ENCODE measurements at places on chromosomes 12 and 14.

DNA sequence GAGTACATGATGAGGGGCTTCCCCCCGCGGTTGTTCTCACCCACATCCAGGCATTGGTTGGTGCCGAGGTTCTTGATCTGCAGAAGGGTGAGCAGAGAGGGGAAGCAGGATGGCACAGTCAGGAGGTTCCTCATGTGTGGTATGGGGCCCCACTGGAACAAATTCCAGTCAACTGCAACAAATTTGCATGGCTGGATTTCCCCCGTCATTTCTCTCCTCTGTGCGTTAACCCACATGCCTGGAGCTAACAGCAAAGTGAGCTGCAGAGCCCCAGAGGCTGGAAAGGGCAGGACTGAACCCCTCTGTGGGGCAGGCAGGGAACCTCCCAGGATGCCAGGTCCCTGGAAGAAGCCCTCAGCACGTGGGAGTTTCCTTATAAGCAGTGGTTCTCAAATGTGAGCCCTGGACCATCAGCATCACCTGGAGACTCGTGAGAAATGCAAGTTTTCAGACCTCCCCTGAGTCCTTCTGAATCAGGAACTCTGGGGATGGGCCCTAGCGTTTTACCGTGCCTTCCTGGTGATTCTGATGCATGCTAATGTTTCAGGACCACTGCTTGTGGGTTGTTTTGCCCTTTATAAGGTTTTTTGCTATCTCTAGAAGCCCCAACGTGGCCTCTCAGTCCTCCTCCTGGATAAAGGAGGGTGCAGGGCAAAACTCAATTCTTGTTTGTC lies 11.0 kb upstream of the CELA1 start:
- no peak for DNase-seq

- DNase-seq, result no peak
These were observed 507.4 kb upstream of the TBX3 start for GRCh38 chr12:115191342-115191741.

DNA sequence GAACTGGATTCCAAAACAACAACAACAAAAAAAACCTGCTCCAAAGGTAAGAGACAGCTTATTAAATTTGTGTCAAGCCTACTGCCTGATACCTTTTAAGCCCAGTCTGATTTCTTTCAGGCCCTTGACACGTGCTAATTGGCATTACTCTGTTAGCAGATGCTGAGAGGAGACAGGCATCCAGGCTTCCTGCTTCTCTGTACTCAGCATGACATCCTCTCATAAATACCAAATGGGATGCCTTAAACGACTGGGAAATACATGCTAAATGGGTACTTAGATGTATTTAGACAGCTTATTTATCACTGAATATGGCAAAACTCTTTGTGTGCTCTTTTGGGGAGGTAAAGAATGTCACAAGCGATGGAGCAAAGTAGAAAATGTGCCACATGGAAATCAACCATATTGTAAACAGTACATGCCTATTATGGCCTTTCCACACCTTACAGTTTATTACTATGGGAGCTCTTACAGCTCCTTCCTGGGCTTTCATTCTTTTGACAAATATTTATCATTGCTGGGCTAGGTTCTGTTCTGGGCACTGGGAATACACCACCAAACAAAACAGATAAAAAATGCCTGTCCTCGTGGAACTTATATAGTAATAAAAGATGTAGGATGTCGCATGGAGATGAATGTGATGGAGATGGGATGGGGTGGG lies 11.5 kb upstream of the PCED1B start:
- no peak for DNase-seq

GRCh38 chr12:132517013-132517739 lies 27.2 kb downstream of the FBRSL1 start:
- DNase-seq, result no peak

DNA sequence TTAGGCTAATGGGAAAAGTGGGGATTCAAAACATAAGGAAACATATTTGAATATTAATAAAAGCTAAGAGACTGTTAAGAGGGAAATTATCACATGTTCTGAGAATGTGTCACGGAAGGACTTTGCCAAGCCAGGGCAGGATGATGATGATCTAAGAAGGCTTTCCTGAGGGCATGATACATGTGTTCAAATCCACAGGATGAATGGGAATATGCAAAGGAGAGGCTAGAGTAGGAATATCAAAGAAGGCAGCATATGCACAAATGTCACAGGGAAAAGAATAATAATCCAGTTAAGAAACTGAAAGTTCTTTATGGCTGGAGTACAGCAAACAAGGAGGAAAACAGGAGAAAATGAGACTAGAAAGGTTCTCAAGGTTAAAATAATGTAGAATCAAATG lies 107.0 kb downstream of the PTPRO start:
- no peak for DNase-seq

GRCh38 chr12:39173726-39174125 lies 268.3 kb upstream of the CPNE8 start:
- DNase-seq, result no peak

DNA sequence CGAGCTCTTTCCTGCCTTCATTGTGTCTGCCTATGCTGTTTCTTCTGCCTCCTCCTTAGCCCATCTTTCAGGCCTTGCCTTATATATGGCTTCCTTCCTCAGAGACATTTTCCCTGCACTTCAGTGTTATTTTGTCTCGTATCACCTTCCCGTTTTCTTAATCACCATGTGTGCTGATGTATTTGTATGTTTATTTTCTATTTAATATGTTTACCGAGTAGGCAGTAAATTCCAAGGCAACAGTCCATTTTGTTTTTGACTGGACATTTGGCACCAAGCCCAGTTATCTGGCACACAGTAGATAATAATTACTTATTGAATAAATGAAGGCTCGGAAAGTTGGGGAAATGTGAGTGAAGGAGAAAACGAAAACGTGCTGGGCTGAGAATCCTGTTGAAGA lies 4.6 kb upstream of the POU6F1 start:
- DNase-seq, result no peak

- DNase-seq, result no peak
These were observed 20.8 kb upstream of the AMHR2 start for GRCh38 chr12:53402871-53403270.

DNA sequence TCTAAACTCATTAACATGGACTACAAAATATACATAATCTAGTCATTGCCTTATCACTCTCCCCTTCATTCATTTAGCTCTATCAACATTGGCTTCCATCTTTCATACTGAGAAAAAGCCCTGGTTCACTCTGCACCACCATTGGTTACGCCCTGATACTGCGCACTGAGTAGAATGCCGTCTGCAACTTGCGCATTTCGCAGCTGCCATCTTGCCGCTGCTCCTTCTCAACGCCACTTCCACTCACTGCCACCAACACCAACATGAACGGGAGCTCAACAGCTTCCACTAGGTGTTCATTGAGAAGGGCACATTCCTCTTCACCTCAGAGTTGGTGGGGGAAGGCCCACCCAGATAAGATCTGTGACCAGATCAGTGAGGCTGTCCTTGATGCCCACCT lies 71.3 kb downstream of the EEA1 start:
- DNase-seq, result no peak

DNA sequence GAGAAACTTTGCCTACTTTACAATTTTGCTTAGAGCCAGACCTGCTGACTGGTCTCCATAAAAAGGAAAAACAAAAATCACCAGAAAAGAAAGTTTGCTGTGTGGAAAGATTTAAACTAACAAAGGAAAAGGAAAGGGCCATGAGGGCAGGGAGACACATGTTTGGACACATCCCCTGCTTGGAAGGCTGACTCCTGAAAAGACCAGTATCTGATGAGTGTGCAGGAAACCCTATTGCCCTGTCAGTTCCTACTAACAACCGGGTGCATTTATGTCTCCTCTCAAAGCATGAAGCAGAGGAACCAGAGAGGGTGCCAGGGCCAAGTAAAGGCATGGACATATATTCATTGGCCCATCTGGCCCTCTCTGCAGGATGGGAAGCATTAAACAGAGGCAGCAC lies 7.0 kb upstream of the STAB2 start:
- DNase-seq, result no peak

DNA sequence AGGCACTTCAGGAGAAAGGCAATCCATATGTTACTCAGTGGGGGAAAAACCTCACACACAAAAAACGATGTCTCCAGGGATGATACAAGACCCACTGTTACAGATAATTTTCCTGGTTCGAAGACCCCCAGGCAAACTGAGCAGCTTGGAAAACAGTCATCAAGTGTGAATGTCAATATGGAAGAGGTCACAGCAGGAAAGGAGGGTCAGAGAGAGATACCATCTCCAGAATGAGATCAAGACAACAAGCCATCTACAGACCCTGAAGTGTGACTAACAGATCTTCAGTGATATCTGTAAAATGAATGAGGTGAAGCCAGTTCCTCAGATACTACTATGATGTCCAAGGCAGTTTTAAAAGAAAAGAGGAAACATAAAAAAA lies 28.6 kb downstream of the GNS start:
- no peak for DNase-seq

- DNase-seq, result no peak
These were observed 7.7 kb downstream of the CBX5 start for GRCh38 chr12:54272214-54272613.

DNA sequence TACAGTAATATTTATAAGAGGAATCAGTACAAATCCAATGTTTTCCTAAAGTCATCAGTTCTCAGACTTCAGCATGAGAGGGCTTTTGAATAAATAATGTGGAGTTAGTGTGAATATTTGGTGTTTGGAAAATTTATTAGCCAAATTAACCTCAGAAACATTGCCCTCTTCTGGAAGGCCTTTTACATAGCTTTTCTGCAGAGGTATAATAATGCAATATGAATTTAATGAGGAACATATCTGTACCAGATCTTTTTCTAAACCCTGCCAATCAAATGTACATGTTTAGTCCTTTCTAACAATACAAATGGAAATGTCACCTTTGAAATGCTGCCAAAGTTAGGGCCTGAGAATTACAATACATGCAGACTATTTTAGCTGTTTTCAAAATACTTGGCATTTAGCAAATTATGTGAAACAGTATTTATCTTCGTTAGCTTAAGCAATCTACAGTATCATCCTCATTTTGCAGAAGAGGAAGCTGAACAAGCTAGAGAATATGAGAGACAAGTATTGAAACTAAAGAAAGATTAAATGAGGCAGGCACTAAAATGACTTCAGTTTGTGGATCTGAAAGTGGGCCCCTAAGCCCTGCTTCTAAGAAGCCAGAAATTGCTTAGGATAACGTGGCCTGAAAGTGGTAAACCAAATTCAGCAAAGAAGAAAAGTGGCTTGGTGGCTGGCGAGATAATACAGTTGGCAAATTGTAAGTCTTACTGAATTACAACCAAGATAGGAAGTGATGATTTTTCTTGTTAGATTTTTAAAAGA lies 60.4 kb upstream of the MANSC4 start:
- DNase-seq, result no peak

DNA sequence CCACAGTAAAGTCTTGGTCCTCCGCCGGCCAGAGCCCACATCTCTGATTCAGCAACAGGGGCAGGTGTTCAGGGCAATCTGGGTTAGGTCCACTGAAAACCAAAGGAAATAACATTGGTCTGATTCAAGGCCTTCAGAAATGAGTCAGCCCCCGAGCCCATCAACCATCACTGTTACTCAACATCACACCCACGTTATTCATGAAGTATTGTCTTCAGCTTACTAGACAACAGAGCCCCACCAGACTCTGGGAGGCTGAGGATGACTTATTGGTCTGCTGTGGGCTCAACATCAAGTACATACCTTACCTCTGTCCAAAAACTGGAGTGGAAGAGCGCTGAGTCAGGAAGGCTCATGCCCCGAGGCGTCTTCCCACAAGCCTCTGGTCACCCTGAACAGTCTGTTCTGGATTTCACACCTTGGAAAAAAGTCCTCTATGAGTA lies 97.5 kb downstream of the ZFP36L1 start:
- DNase-seq, result no peak

- no peak for DNase-seq
These were observed 17.2 kb downstream of the PLEKHG3 start for GRCh38 chr14:64721391-64721791.

- DNase-seq, result no peak
These were observed 339.5 kb downstream of the PAWR start for GRCh38 chr12:79351251-79351650.

DNA sequence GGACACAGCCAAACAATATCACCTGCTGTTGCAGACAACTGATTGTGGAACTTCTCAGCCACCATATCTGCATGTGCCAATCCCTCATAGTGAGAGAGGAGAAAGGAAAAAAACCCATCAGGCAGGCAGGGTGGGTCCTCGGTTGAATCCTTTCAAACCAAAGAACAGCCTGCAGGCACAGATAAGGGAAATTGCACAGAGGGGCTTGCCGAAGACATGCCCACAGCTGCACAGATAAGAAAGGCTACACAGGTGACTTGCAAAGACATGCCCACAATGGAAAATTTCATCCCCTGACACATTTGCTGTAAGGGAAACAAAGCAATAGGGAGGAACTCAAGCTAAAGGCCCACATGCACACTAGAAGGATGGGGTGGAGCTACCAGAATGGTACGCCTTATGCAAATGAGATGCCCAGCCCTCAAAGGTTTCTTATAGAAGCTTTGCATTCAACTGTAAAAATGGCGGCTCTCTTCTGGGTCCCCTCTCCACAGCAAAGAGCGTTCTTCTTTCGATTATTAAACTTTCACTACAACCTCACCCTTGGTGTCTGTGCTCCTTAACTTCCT lies 170.0 kb upstream of the TMPO start:
- DNase-seq, result no peak

DNA sequence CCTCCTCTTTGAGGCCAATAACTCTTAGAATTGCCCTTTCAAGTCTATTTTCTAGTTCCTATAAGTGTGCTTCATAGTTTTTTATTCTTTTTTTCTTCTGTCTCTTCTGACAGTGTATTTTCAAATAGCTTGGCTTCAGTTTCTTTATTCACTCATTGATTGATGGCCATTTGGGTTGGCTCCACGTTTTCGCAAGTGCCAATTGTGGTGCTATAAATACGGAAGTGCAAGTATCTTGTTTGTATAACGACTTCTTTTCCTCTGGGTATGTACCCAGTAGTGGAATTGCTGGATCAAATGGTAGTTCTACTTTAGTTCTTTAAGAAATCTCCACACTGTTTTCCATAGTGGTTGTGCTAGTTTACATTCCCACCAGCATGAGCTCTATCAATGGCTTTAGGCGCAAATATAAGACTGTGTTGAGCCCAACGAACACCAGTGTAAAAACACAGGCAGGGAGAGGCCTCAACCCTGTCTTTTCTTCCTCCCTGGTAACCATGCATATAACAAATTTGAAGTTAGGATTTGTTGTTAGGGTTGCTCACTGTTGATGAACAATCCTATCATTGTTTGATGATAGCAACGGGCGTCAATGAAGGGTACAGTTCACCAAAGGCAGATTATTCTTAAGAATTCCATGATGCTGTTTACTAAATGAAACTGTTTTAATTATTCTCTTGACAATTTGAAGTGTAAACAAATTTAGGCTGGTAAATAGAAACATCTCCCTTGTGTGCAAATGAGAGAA lies 13.3 kb upstream of the LMNTD1 start:
- DNase-seq, result no peak

DNA sequence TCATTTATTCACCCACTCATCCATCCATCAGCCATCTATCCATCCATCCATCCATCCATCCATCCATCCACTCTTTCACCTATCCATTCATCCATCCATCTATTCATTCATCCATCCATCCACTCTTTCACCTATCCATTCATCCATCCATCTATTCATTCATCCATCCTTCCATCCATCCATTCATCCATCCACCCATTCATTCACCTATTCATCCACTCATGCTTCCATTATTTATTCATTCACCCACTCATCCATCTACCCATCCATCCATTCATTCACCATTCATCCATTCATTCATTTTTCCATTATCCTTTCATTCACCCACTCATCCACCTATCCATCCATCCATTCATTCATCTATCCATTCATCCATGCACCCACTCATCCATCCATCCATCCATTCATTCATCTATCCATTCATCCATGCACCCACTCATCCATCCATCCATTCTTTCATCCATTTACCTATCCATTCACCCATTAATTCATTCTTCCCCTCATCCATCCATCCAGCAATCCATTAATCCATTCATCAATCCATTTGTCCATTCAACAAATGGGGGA lies 360.9 kb downstream of the ADGRD1 start:
- no peak for DNase-seq

Data from stimulated activated CD8-positive, alpha-beta memory T cell treated with anti-CD3 and anti-CD28 coated beads, Interleukin-7, amount 100 ng/mL, for 24 hours (primary cell).